ENCODE measurements at places on chromosomes 2 and 18. TPM values are rescaled to one million over a fixed set of nuclear protein-coding genes. Genes with fewer than 3 reads are reported as not detected.

- no peak for DNase-seq
These were observed 191.9 kb downstream of the MYO3B start for GRCh38 chr2:170369894-170370293.

GRCh38 chr2:43032213-43033015 lies 194.0 kb downstream of the ZFP36L2 start:
- DNase-seq: no peak

DNA sequence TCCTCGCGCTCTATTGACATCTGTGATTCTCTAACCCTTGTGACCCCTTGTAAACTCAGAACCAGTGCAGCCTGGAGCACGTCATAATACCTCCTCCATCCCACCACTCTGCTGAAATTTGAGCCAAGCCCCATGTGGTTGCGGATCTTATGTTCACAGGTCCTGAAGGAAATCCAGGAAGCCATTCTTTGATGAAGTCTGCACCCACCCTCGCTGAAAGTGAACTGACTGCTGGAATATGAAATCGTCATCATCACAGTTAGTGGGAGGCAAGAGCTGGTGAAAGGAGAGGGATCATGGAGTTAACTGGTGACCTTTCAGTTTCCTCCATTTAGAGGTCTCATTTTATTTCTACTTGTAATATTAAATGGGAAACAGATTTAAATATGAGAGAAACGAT lies 21.6 kb downstream of the ZEB2 start:
- DNase-seq: no peak

GRCh38 chr2:65232636-65233035 lies 5.0 kb downstream of the ACTR2 start:
- no peak for DNase-seq

GRCh38 chr18:45221363-45221762 lies 393.9 kb upstream of the SLC14A2 start:
- no peak for DNase-seq

GRCh38 chr18:59918320-59918755 lies 18.5 kb downstream of the PMAIP1 start:
- DNase-seq: no peak

DNA sequence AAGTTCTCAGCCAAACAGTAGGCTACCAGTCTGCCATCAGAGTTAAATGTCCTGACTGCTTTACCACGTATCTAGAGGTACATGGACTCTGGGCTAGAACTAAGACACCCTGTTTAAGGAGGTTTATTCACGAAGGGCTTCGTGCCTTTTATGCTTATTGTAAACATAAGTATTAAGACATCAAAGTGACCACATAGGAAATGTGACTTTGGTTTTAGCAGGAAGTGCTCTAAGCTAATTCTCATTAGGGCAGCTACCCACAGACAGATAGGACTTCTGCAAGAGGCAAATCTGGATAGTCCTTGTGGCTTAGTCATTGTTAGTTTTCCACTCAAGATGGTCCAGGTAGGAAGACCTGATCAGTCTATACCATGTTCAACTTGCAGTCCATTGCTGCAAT lies 233.3 kb upstream of the MGAT5 start:
- no peak for DNase-seq

DNA sequence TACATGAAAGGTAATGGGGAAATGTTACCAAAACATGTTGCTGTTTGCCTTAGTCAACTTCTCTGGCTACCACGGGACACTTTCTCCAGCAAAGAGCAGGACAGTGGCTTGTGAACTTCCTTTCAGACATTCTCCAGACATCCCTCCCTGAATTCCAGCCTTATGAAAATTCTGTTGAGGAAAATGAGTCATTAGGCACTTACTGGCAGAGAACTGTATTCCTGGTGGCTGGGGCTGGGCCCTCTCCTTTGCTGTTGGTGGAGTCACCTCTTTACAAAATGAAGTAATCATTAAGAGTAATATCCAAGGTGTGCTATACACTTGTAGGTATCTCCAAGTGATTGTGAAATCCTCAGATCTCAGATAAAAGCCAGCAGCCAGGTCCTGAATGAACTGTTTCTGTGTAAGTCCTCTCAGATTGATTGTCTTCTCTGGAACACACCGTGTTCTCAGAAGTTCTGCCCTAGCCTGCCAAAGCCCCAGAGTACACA lies 1.3 kb upstream of the FAP start:
- DNase-seq: no peak

DNA sequence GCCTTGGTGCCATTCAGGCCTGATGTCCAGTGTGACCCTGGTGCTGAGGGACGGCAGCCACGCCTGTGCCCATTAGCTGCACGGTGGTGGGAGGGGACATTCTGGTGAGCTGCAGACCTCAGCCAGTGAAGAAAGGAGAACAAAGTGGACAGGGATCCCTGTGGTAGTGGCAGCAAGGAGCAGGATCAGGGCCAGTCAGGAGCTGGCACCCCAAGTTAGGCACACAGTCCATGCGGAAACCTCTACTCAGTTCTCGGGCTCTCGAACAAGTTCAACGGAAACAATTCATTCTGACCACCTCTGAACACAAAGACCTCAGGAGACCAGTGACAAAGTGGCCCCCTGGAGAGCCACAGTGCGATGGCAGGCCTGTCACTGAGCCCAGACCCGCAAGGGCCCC lies 30.1 kb downstream of the COA5 start:
- no peak for DNase-seq

DNA sequence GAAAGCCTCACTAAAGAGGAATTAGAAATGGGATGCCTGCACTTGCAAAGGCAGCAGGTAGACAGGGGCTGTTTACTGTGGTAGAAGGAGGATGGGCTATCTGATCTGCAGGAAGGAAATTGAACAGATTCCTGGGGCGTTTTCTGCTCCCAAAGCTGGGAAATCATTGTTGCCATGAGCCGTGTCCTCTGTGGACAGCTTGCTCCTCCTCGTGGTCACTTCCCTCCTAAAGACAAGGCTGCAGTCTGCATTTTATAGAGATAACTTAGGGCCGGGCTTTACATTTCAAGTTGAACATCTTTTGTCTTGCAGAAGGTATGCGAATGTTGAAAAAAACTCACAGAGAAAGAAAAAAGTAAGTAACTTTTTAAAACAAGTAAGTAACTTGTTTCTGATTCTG lies 50.9 kb downstream of the DCDC2C start:
- DNase-seq: no peak

DNA sequence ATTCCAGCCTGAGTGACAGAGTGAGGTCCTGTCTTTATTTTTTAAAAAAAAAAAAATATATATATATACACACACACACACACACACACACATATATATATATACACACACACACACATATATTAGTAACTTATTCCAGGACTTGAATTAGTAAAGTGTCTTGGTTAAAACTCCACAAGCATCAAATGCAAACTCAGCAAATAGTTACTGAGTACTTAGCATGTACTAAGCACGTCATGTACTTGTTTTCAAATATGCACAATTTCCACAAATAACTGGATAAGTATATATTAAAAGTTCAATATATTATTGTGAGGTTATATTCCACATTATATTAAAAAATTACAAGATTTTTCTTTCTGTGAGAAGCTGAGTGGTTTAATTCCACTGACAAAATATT lies 304.7 kb downstream of the ZEB2 start:
- DNase-seq: no peak

- no peak for DNase-seq
These were observed 102.7 kb downstream of the SH3BP4 start for GRCh38 chr2:235054475-235054874.

- DNase-seq: no peak
These were observed 123.0 kb upstream of the PKDCC start for GRCh38 chr2:41924709-41925408.

GRCh38 chr18:11522992-11523391 lies 86.4 kb upstream of the SLC35G4 start:
- no peak for DNase-seq

DNA sequence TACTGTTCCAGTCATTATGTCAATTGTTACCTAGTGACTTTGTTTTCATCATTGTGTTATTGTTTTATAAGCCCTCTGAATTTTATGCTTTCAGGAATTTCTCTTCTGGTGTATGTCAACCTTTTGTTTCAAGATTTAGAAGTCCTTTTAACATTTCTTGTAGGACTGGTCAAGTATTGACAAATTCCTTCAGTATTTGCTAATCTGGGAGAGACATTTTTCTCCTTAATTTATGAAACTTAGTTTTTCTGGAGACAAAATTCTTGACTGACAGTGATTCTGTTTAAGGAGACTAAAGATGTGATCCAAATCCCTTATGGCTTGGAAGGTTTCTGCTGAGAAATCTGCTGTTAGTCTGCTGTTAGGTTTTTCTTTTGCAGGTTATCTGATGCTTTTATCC lies 84.9 kb upstream of the NT5C1B start:
- DNase-seq: no peak

DNA sequence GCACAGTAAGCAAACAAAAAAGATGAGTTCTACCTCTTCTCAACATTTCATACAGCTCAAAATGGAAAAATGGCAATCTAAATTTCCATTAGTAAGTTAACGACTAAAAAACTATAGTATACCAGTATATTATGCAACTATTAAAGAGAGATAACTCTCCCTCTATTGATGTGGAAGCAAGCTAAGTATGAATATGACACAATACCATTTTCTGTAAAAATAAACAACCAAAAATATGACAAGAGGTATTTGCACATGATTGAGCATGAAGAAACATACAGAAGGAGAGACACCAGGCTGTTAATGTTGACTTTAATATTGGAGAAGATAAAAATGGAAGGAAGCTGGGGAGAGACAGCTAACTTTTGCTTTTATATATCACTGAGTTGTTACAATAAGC lies 103.5 kb upstream of the ARL5A start:
- DNase-seq: no peak

DNA sequence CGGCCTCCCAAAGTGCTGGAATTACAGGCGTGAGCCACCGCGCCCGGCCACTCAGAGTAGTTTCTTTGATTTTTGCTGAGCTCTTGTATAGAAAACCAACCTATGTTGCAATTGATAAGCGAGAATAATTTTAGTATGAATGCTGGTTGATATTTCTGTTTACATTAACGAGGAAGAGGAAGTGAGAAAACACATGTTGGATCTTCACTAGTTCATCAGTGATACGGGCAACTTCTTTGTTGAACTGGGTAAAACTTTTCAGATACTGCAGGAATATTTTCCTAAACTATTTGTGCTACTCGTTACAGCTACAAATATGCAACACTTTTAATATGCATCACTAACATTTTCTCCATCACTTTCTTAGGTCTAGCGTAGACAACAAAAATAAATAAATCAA lies 67.9 kb upstream of the SLC25A52 start:
- no peak for DNase-seq

GRCh38 chr2:42819160-42819559 lies 26.8 kb upstream of the HAAO start:
- no peak for DNase-seq

GRCh38 chr2:228407821-228408220 lies 226.3 kb upstream of the SPHKAP start:
- DNase-seq: no peak

DNA sequence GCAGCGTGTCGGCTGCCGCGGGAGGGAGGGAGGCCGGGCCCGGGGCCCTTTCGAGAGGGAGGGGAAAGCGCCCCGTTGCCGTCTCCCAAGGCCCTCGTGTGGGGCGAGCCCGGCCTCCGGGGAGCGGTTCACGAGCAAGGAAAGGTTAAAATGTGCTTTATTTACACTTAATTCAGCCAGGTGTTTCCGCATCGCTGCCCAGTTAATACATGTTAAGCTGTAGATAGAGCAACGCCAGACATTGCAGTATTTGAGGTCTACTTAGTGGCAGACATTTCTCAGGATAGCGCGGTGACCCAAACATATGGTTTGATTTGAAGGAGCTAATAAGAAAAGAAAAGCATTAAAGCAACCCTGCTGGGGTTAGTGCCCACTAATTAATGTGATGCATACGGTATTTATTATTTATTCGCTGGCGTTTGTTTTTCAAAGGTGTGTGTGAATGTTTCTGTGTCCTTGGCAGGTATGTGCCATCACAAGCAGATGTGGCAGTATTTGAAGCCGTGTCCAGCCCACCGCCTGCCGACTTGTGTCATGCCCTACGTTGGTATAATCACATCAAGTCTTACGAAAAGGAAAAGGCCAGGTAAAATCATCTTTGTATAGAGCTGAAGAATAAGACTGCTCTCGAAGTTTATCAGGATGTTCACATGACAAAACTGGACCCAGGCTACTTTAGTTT lies 571 bp downstream of the EEF1B2 start:
- no peak for DNase-seq

GRCh38 chr2:102435741-102436140 lies 12.8 kb downstream of the IL18RAP start:
- DNase-seq: no peak

DNA sequence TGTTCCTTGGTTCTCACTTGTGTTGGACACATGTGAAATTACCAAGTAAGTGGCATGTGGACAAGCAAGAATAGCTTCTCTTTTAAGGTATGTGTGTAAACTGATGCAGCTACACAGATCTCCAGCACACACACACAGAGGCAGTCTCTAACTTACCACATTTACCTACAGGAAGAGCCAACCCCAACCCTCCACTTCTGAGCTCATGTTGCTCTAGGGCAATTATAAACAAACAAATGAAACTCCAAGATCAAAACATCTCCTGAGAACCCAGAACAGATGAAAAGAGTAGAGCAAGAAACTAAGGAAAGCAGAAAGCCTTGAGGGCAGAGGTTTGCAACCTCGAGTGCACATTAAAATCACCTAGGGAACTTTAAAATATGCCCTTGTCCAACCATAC lies 16.0 kb upstream of the TMEM37 start:
- no peak for DNase-seq

GRCh38 chr18:6428851-6429395 lies 14.2 kb upstream of the L3MBTL4 start:
- no peak for DNase-seq

- no peak for DNase-seq
These were observed 344.0 kb upstream of the VWC2L start for GRCh38 chr2:214066862-214067261.

- DNase-seq: no peak
These were observed 30.6 kb upstream of the PPP3R1 start for GRCh38 chr2:68282811-68283418.

DNA sequence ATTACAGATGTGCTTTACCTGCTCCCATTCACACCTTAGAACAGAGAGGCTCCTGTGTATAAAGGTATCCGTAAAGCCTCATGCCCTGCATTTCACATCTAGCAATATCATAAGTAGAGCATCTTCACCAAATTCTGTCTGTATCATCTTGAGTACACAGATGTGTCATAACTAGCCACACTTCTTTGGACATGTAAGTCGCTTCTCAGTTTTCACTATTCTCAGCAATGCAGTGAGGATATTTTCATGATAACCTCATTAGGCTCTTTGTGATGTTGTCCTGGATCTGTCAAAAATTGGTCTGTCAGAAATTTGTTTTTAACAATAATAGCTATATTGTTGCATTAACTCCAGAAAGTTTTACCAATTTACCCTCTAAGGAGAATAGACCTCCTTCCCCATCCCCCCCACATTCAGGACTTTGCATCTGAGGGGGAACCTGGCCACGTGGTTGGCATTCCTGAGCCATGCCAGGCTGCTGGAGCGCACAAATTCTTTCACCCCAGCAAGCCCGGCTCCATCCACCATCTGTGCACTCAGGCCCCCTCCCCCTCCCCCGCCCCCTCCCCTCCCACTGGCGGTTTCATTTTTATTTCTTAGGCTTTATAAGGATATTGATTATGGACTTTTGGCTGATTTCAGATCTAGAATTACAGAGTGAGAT lies 34.1 kb downstream of the AGAP1 start:
- no peak for DNase-seq

The C2orf81 gene
- total RNA-seq: 3.4 TPM

The MC4R gene
- total RNA-seq: not detected

The GAREM2 gene
- total RNA-seq: 4.3 TPM

The C18orf54 gene
- 0.44 TPM for total RNA-seq

The MALL gene
- total RNA-seq: not detected

The TUBB6 gene
- total RNA-seq: 0.98 TPM

The RESP18 gene
- total RNA-seq: not detected

The DNER gene
- not detected for total RNA-seq

The NEU4 gene
- total RNA-seq: 4.3 TPM

The RMND5A gene
- 21.4 TPM for total RNA-seq

The TAF4B gene
- total RNA-seq: 14.1 TPM

The AKAIN1 gene
- total RNA-seq: not detected

All from CD4-positive, alpha-beta T cell (primary cell).